ENCODE measurements at places on chromosomes 3 and 15.

- peak; percentile 53 for DNase-seq
Measured at GRCh38 chr15:62941699-62942098, 100.8 kb upstream of the TPM1 start.

DNA sequence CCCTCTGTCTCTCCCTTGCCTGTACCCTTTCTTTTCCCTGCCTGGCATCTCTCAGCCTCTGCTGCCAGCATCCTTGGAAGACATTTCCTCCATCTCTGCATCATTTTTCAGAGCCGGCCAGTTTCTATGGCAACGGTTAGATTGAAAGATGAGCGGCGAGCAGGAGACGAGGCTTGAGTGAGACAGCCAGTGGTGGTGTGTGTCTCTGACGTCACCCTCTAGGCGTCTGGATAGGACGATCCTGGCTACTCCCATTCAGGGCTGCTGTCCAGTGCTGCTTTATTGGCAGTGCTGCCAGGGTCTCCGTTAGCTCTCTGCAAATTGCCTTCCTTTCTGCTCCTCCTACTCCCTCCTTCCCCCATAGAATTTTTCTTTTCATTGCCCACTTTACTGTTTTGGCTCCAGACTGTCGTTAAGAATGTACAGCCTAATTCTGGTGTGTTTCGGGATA, 57.9 kb downstream of the TRAK1 start:
- DNase-seq, result peak; percentile 74

DNA sequence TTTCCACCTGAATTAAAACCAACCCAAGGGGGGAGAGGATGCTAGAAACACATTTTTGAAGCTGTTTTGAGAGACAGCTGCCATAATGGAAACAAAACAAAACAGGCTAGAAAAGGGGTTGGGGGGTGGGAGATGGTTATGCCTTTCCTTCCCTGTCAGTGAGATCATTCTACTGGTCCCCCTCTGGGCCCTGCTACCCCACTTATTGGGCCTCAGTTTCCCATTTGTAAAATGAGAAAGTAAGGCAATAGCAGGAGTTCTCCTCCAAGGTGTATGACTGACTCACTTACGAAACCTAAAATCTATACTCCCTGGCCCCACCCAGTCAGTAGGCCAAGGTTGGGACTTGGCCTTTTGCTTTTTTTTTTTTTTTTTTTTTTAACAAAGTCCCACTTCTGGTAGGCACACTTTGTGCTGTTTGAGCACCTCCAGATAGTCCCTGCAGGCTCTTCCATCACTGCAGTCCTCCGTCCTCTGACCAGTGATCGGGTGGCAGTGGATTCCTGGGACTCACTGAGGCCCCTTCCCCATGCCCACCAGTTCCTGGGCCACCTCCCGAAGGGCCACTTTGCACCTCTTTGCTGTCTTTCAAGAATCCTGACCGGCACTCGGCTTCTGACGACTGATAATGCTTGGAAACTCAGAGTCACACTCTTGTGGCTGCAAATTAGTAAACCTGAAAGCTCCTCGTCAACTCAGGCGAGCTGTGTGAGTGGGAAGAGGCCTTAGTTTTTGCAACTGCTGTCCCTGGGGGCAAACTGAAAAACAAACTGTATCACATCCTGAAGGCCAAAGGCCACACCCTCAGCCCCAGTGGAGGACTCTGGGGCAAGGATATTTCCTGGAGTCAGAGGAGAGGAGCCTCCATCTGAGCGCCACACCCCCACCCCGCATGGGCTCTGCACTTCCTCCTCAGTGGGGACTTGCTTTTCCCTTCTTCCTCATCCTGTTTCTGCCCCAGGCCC, 6.7 kb upstream of the PSTPIP1 start:
- no peak for DNase-seq

DNA sequence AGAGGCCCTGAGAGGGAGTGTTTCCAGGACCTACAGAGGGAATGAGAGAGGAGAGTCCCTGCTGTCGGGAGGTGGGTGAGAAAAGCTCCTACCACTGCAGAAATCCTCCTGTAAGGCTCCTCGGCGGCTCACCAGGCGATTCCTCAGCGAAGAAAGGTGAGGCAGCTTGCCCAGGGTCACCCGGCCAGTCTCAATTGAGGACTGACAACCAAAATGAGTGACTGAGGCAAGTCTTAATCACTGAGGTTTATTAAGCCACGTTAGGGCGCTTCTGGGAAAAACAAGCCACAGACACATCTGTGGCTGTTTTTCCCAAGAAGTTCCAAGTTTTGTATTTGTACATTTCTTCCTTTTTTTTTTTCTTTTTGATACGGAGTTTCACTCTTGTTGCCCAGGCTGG, 48.5 kb downstream of the ZDHHC19 start:
- no peak for DNase-seq

DNA sequence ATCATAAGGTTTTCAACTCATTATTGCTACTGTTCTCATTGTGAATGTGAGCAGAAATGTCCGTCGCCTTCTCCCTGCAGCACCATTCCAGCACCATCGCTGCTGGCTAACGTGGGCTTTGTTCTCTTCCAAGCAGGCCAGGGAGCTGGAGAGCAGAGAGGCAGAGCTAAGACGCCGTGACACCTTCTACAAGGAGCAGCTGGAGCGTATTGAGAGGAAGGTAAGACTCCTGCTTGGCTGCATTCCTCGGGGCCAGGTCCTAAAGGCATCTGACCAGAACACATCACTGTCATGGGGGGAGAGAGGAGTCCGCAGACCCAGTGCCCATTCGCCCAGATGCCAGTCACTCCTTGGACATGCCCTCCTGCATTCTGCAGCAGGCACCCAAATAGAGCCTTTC, 130.4 kb upstream of the PLXNA1 start:
- no peak for DNase-seq

GRCh38 chr3:64426551-64426950, 201.3 kb upstream of the PRICKLE2 start:
- no peak for DNase-seq

GRCh38 chr3:174659511-174659910, 199.6 kb upstream of the NAALADL2 start:
- no peak for DNase-seq

DNA sequence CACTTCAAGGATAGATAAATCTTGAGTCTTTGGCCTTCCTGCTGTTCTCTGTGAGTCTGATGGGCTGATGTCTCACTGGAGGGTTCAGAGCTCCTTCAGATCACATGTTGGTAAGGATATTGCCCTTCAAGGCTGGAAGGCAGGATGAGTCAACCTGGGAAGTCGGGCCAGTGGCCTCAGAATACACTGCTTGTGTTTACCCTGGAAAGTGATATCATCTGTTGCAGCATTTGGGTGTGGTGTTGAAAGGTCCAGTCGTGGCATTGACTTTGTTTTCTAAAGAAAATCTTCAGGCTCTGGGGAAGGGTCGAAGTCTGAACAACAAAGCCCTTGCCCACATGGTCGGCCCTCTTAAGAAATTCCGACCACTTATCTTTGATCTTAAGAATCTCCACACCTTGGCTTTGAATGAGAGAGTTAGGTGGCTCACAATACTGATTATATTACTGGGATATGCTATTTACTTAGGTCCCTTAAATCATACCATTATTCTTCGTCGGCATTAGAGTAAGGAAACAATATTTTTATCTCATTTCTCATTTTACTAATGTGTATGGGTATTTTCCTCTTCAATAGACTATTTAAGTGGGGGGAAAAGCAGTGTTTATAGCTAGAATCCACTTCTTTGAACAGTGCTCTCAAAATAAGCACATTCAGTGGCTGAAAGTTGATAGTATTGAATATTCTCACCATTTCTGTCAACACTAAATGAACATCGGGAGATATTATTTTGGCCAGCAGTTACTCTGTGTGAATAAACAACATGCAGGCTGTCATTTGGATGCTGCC, 303.9 kb upstream of the RASGRP1 start:
- peak; percentile 92 for DNase-seq

GRCh38 chr3:126119008-126119675, 35.2 kb upstream of the SLC41A3 start:
- DNase-seq, result no peak

GRCh38 chr3:49386056-49386756, 25.6 kb downstream of the RHOA start:
- DNase-seq, result no peak

DNA sequence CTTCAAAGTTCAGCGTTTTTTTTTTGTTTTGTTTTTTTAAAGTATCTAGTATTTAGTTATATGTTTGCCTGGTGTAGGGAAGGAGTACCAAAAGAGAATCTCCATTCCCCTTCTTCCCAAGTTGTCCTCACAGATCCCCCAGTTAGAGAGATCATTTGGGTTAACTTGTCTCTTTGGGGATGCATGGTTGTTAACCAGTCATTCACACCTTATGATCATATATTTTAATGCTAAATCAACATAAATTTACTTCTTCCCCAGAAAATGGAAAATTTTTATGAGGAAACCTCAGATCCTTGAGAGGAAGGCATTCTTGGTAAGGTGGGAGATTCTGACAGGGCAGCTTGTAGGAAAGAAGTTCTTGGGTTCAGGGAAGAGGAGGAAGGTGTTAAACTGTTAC, 1.5 kb upstream of the MGA start:
- no peak for DNase-seq

DNA sequence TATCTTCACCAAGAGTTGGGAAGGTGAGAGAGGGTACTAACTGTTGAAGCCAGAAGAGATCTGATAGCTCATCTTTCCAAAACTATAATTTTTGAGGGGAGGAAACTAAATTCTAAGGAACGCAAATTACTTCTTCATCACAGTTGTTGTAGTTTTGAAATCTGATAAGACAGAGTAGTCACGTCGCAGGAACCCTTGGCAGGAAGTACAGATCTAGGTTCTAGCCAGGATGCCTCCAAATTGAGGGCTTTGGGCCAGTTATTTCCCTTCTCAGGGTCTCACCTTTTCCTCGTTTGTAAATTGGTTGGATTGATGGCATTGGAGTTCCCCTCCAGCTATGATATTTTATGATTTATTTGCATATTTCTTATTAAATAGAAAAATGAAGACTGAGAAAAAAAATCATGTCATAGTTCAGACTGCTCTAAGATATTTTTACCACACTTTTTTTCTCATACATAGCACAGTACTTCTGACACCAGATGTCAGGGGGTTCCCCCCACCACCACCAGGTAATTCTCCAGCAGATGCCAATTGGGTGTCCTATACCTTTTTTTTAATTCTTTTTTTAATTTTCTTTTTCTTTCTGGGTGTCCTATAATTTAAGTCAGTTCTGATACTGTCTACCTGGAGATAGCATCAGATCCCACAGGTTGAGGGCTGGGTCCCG, 32.3 kb upstream of the APH1B start:
- DNase-seq, result no peak

DNA sequence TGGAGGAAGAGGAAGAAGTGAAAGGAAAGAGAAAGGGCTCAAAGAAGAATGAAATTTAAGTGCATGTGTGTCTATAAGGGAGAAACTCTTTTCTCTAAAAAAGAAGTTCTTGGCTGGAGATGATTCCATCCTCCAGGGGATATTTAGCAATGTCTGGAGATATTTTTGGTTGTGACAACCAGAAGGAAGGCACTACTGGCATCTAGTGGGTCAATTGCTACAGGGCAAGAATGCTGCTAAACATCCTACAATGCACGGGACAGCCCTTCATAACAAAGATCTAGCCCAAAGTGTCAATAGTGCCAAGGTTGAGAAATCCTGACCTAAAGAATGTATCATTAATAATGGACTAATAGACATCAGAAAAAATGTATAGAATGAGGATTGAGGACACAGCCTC, 57.4 kb upstream of the ST3GAL6 start:
- DNase-seq, result no peak

DNA sequence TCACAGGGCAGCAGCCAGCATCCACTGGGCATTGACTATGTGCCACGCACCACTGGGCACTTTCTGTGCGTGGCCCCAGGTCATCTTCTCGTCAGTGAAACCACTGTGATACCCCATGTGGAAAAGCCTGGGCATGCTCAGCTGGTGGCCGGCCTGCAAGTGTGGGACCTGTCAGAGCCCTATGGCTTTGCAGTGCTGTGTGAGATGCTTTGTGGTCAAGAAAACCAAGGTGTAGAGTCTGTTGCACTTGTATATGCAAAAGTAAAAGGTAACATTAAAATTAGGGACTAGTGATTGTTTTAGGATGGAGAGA, 69.5 kb downstream of the PGPEP1L start:
- no peak for DNase-seq
